ENCODE measurements at places on chromosomes 1 and 21.

DNA sequence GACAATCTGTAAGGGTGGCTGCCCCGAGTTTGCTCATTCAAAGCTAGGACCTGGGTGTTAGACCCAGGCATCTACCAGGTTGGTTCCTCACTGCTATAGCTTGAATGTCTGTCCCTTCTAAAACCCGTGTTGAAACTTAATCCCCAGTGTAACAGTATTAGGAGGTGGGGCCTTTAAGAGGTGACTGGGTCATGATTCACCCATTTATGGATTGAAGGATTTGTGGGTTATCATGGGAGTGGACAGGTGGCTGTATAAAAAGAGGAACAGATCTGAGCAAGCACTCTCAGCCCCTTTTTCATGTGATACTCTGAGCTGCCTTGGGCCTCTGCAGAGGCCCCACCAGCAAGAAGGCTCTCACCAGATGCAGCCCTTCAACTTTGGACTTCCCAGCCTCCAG lies 29.4 kb downstream of the PSMG1 start:
- no peak for DNase-seq

DNA sequence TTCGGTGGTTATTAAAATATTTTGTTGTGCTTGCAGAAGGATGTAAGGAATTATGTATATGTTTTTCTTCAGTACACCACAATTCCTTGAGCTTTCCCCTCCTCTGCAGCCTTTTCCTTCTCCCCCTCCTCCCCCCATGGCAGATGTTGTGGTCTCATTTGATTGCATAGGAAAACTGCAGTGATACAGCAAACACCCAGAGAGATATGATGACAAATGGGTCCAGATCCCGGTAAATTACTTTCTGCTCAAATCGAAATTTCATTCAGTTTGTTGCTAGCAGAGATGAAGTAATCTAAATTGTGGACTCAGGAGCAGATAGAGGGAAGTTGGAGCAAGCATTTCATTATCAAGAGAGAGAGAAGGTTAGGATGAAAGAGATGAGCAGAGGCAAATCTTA lies 9.9 kb downstream of the LMO4 start:
- DNase-seq: no peak

GRCh38 chr1:108570128-108570527 lies 10.2 kb downstream of the EEIG2 start:
- DNase-seq: no peak

DNA sequence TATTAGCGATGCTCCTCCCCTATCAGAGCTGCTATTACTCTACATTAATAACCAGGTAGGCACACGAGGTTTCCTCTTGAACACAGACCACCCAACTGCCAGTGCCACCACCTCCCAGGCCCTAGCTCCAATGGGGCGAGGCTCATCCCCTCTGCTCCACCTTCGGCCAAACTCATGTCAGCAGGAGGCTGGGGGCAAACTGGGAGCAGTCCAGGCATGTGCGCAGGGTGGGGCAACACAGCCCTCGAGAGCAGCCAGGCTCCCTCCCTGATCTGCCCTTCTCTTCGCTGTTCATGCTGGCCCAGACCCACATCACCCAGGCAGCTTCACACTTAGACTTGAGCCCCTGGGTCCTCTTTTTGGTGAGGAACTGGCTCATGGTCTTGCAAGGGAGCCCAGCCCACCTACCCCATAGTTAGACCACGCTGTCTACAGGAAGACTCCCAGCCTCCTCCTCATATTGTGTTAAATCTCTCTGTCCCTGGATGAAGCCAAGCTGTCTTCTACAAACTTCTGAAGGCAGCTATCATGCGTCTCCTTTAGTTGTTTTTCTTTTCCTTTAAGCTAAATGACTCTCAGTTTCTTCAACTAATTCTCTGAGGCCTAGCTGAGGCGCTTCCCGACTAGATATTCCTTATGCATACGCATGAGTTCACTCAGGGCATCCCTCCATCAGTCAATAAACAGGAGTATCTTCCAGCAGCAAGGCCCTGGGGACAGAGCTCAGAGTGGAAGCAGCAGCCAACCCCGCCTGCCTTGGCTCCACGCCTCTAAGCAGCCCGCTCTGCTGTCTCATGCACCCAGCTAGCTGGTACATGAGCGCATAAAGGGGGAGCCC lies 12.0 kb downstream of the TMEM9 start:
- peak; percentile 89 for DNase-seq

- DNase-seq: no peak
Measured at GRCh38 chr21:46151989-46152926, 3.1 kb downstream of the FTCD start.

GRCh38 chr1:219697682-219698081 lies 84.8 kb upstream of the ZC3H11B start:
- DNase-seq: no peak

DNA sequence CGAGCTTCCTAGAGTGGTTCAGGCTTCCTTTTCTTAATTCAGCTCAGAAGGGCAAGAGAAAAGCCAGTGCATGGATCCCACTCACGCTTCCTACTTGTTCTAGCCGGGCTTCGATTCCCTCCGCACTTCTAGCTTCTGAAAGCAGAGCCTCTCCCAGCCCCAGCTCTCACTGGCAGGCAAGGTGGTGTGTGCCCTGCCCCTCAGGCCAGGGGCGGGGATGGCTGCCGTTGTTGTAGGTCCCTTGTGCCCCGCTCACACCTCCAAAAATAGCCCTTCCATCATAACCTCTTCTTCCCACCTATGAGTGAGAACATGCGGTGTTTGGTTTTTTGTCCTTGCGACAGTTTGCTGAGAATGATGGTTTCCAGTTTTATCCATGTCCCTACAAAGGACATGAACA lies 31.6 kb downstream of the BACE2 start:
- no peak for DNase-seq

GRCh38 chr1:176567190-176567794 lies 104.3 kb downstream of the PAPPA2 start:
- no peak for DNase-seq

GRCh38 chr1:37362594-37363385 lies 111.6 kb upstream of the ZC3H12A start:
- no peak for DNase-seq

- no peak for DNase-seq
Measured at GRCh38 chr1:42831273-42831672, 14.1 kb upstream of the SVBP start.

DNA sequence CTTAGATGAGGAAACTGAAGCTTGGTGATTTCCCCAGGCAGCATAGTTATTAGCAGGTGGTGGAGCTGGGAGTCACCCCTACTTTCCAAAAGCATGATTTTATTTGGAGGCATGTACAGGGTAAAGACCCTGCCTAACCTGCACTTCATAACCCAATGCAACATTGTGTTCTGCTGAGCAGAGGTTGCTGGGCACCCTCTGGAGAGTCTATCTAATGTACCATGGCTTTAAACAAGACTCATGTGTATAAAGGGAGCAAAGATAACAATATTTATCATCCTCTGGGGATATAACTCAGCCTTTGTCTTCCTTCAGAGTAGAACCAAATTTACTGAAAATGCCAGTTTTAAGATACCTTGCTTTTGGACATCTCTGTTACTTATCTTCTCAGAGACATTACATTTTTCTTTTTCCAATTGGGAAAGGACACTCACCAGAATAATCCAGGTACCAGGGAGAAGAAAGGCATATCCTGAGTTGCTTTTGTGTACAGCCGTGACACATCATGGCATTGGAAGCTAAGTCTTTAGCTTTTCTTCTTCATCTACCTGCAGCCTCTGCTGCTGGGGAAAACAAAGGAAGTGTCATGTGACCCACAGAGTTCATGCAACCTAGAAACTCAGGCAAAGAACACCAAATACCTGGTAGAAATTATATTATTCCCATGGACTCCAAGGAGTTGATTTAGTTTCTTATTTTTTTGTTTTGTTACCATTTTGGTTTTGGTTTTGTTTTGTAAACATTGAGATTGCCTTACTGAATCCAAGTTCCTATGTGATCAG lies 39.6 kb downstream of the ELAVL4 start:
- DNase-seq: no peak

- DNase-seq: peak; percentile 46
Measured at GRCh38 chr1:246790833-246791232, 66.6 kb downstream of the SCCPDH start.

DNA sequence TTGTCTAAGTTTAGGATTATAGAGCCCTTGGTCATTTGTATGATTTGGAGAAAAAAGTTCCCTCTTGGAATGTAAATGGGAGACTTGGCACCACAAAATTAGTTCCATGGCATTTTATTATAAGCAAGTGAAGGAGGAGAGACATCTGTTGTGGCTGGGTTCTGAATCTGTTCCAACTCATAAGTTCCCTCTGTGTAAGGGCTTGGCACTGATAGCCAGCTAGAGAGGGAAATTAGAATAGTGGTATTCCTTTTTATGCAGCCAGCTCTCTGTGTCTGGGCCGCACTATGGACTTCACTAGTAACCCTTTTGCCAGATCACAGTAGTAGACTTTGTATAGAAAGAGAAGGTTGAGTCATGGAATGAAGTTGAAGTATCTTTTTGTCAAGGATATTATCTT lies 31.1 kb downstream of the GNAI3 start:
- no peak for DNase-seq

DNA sequence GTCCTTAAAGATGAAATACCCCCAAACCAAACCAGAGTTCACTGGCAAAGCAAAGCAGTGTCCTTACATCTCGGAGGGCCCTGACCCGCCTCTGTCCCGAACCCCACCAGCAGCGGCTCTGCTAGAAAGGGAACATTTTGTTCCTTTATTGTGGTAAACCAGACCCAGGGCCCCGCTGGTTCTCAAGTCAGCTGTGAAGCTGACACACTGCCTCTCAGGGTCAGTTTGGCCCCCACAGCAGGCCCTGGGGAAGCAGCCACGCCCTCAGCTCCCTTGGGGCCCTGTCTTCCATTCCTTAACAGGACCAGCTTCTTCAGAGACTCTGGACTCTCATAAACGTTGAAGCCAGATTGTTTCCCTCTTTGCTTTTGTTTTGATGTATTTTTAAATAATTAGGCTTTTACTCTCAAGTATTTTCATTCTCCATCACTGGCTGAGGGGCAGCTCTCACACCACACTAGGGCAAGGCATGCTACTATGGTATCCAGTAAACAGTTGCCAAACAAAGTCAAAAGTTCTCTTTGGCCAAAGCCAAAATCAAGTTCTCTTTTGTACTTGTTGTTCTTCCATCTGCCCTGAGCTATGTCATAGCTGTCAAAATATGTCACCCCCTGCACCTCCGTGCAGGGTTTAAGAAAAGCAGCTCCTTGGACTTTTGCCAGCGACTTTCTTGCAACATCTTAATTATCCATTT lies 61.1 kb upstream of the ANGPTL1 start:
- peak; percentile 94 for DNase-seq
